ENCODE measurements at places on chromosomes 4 and X.

GRCh38 chrX:16310326-16310725 is 143.0 kb downstream of the MAGEB17 start:
- DNase-seq: no peak

DNA sequence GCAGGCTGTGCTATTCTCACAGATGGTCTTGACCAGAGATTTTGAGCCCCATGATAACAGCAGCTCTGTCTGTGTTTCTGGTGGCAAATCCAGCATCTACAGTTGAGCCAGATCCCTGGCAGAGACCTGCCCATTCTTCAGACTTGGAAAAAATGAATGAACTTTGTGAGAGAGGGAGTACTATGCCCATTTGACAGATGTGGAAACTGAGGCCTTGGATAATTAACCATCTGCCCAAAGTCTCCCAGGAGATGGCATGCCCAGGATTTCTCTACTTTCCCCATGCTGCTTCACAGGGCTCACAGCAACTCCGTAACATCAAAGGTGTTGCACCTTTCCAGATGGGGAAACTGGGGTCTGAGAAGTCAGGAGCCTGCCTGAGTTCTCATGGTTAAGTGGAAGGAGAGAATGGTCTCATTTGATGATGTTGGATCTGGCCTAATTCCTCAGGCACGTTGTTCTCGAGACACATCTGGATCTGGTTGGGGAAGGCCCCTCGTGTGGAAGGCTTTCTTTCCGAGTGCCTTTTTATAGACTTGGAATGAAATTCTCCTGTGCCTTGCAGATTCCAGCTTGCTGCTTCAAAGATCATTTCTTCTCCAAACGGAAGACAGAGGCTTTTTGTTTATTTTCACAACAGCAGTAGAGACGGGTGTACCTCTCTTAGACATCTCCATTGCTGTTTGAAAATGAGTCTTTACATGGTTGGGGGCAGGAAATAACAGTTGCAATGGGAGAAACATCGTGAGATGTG is 73.3 kb upstream of the STX18 start:
- DNase-seq: no peak

GRCh38 chr4:185805979-185806378 is 6.0 kb downstream of the SORBS2 start:
- no peak for DNase-seq

DNA sequence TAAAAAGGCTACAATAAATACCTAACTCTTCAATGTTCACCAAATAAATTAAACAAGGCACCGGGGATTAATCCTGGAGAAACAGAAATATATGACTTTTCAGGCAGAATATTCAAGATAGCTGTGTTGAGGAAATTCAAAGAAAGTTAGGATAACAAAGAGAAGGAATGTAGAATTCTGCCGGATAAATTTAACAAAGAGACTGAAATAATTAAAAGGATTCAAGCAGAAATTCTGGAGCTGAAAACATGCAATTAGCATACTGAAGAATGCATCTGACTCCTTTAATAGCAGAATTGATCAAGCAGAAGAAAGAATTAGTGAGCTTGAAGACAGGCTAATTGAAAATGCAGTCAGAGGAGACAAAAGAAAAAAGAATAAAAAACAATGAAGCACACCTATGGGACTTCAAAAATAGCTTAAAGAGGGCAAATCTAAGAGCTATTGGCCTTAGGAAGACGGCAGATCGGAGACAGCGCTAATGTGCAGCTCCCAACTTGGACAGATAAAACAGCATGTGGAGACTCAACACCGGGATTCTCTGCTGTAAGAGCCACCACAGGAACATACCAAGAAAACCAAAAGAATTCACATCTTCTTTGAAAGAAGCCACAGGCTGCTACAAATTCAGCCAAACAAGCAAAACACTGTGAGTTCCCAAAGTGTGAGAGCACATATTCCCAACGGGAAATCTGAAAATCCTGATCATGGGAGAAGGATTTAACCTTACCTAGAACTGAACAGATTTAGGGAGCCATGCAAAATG is 1290.9 kb downstream of the PCDH18 start:
- no peak for DNase-seq

DNA sequence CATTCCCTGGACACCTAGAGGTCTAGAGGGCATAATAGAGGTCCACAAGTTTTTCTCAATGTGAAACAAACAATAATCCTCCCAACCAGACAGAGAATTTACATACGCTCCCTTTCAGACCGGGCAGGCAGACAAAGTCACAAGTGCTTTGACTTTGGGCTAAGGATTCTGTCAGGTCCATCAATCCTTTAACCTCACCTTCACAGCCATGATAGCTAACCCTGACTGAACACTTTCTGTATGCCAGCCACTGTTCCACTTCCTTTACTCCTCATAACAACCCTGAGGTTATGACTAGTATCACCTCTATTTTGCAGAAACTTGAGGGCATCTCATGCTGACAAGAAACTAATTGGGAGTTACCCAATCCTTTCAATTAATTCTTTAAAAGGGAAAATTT is 118.8 kb upstream of the AFF2 start:
- no peak for DNase-seq

GRCh38 chr4:75565481-75565880 is 9.6 kb downstream of the ODAPH start:
- DNase-seq: no peak

- no peak for DNase-seq
Measured at GRCh38 chr4:184439386-184439785, 35.0 kb downstream of the IRF2 start.

- DNase-seq: no peak
Measured at GRCh38 chr4:164800786-164801185, 46.9 kb downstream of the SMIM31 start.

DNA sequence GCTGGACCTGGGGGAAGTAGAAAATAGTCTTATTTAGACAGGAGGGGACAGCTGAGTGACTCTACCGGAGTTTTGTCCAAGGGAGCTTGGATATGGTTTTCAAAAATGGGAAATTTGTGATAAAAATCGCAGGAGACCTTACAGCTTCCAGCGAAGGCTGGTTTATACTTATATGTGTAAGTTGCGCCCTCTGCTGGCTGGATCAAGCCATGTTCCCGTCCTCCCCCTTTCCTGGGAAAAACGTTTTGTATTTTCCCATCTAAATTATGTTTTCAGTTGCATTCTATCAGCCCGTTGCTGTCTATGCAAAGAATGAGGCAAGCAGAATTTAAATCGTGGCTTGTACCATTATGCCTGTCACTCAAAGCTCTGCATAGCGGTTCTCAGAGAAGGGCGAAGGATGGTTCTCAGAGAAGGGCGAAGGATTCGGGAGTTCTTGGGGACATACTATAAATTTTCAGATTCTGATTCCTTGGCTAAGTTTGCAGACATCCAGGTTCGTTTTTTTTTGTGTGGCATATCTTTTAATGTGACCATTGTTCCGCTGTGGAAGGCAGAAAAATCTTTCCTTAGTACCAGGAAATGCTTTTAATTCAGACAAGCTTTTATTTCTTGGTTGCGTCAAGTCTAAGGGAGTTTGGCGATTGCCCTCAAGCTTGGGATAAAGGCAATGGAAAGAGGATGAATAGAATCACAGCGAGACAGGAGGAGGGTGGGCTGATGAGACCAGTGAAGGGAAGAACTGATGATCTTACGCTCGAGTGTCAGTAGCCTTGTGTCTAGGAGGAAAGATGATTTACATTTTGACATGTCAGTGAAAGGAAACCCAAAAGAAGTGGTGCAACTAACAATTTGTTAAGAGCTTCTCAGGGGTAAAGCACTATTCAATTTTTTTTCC is 128.5 kb upstream of the ARX start:
- peak; percentile 73 for DNase-seq

DNA sequence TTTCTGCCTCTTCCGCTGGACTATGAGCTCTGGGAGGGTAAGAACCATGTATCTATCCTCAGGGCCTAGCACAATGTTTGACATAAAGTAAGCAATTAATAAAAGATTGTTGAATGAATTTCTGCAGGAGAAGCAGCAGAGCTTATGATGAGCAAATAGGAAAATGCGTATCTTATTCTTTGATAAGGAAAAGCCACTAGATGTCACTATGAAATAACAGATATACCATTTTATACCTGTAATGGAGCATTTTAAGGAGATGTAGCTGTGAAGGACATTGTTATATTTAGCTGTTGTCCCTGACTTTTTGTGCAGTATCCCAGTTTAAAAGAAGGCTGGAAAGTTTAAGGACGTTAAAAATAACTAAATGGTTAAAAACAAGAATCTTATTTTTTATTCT is 147.2 kb upstream of the MBNL3 start:
- DNase-seq: no peak

- no peak for DNase-seq
Measured at GRCh38 chrX:70338290-70338689, 48.4 kb downstream of the KIF4A start.

DNA sequence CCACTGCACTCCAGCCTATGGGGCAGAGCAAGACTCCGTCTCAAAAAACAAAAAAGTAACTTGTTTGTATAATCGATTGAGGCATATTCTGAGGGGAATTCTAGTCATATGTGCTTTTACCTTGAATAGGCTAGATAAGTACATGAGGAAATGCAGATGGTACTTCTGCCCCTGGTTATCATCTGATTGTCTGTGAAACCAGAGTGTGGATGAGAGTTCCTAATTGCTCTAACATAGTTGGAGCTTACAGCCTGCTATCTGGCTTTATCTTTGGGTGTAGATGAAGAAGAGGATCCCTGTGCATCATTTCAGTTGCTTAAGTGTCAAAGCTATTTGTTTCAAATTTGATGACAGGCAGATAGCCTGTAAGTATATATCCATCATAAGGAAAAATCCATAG is 205.1 kb downstream of the RAPGEF2 start:
- DNase-seq: no peak

GRCh38 chr4:7530932-7531639 is 96.4 kb upstream of the PSAPL1 start:
- DNase-seq: no peak
